HFFc6 (cell line): ENCODE measurements at places on chromosomes 12 and 14. TPM values are rescaled to one million over a fixed set of nuclear protein-coding genes. Genes with fewer than 3 reads are reported as not detected.

GRCh38 chr12:39627914-39628313 is 8.3 kb upstream of the ABCD2 start:
- no peak for DNase-seq

DNA sequence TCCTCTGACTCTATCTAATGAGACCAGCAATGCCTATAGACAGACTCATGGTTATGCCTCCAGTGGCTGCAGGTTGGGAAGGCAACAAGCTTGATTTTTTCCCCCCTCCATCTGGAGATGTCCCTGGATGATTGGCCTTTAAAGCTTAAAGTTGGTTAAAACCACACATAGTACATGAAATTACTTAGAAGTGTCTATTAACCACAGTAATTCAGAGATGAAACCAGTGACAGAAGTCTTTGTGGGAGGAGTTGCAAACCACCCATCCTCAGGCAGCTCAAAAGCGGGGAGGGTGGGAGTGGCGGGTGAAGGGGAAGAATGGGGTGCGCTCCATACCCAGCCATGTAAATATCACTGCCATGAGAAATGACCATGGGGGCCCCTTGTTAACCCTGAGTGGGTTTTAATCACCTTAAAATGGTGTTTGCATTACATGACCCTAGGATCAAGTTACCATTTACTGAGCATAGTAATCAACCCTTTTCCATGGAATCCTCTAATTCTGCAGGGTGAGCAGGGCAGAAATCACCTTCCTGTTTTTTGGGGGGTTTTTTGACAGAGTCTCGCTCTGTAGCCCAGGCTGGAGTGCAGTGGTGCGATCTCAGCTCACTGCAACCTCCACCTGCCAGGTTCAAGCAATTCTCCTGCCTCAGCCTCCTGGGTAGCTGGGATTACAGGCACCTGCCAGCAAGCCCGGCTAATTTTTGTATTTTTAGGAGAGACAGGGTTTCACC is 133.5 kb downstream of the FOXN3 start:
- no peak for DNase-seq

DNA sequence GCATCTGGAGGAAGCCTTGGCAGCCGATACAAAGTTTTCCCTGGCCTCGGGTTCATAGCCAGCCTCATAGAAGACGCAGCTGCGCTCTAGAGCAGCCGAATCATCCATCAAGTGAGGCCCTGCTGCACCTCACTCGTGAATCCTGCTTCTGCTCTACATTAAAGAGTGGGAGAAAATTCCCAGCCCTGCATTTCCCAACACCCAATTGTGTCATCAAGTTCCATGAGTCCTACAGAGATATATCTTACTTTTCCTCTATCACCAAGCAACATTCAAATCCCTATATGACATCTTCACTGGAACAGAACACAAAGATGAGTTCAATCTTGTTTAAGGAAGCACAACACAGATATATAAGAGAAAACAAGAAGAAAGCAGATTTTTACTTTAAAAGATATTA is 139.3 kb downstream of the TTC7B start:
- DNase-seq = no peak

GRCh38 chr14:22265319-22266141 is 323.5 kb downstream of the DAD1 start:
- DNase-seq = no peak

- DNase-seq = no peak
Measured at GRCh38 chr12:25295361-25295760, 44.6 kb upstream of the KRAS start.

- DNase-seq = no peak
Measured at GRCh38 chr14:95374239-95374997, 54.7 kb upstream of the CLMN start.

DNA sequence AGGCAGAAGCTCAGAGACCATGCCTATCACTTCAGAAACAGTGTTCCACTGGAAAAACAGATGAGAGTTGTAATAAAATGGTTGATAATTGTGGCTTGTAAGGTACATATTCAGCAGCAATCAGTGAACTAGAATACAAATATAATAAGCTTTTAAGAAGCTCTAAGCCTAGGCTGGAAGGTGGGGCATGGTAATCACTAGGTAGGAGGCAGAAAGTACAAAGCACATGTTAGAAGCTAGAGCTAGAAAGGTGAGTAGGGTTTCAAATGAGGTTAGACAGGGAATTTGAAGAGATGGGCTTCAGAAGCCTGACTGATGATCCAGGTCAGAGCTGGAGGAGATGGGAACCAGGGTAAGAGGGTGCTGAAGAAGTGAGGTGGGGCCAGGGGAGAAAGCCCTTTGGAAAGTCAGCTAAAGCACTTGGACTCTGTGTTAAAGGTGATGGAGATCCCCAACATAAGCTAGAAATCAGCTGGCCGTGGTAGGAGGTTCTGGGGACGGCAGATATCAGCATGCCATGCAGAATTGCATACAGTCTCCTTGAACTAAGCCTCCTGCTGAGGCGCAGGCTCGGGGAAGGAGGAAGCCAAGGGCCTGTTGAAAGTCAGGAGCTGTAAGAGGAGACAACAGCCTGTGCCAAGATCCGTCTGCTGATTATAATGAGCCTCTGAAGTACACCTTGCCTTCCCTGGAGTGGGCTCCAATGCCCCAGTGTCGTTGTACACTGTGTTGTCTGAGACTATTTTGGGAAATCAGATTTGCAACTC is 659.4 kb downstream of the BCL11B start:
- DNase-seq = no peak

DNA sequence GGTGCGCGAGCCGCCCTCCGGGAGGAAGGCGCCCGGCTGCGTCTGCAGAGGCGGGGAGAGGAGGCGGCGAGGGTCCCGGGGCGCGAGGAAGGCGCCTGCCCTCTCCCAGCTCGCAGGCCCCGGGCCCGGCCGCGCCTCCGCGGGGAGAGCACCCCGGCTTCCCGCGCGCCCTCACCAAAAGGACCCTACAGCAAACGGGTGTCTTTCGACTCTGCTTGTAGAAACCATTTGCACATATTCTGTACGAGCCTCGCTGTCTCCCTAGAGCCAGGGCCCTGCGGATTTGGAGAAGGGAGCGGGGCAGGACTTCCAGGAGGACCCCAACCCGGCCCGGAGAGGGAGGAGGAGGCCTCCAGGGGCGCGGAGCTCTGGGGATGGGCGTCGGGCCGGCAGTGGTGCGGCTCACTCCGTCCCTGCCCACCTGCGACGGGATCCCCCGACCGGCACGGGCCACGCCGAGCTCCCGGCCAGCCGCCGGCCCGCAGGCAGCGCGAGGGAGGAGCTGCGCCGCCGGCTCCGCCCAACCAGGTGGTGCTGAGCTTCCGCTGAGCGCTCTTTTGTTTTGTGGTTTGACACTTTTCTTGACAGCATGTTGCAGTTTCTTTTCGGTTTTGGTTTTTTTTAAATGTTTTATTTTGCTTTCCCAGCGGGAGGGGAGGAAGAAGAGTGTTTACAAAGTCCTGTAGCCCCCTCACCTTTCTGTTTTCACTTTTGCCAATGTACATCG is 103.3 kb upstream of the FKBP4 start:
- DNase-seq = no peak

- DNase-seq = peak; percentile 84
Measured at GRCh38 chr14:58639842-58640484, 2.2 kb downstream of the DACT1 start.

GRCh38 chr12:130700492-130701401 is 15.4 kb downstream of the RIMBP2 start:
- no peak for DNase-seq

DNA sequence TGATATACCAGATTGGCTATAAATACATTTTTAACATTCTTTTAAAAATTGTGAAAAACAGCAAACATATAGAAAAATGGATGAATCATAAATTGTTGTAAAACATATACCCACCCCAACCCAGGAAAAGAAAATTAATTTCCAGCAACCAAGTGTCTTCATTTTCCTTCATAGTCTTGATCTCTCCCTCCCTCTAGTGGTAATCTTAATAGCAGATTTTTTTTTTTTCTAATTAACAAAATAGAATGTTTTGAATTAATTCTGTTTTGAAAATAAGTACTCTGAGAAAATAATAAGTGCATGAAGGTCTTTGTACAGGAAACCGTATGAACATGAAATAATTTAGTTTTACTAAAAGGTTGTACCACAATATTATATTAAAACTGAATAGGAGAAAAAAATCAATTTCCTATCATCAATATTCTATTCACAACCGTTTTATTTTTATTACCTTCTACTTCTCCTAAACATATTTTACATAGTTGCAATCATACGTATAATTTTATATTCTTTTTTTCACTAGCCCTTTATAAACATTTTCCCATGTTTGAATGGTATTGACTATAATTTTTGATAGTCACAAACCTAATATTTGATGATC is 7.0 kb downstream of the ETNK1 start:
- DNase-seq = no peak

GRCh38 chr12:124165695-124166094 is 129.2 kb upstream of the RFLNA start:
- no peak for DNase-seq

GRCh38 chr14:94366146-94366915 is 22.1 kb downstream of the SERPINA1 start:
- DNase-seq = no peak

- DNase-seq = no peak
Measured at GRCh38 chr12:111274777-111275176, 94.1 kb downstream of the PHETA1 start.

The SERPINA1 gene
- 0.07 TPM in 1 of 3 replicates, not detected in the others for total RNA-seq

The KRT74 gene
- not detected in 3 replicates for total RNA-seq

The CACNA2D4 gene
- total RNA-seq = not detected in 3 replicates

The USP44 gene
- total RNA-seq = not detected in 2 replicates

The DEPDC4 gene
- total RNA-seq = 0.70 to 1.3 TPM (median 0.88 TPM) in 3 replicates

The OR11H7 gene
- not detected in 3 replicates for total RNA-seq

The FIGNL2 gene
- total RNA-seq = not detected in 3 replicates
